Glutamatergic neuron (in vitro differentiated cells): ENCODE measurements at places on chromosomes 1 and 21. TPM values are rescaled to one million over a fixed set of nuclear protein-coding genes. Genes with fewer than 3 reads are reported as not detected.

Gene KCNA10
- not detected for total RNA-seq

Gene NBPF6
- not detected for total RNA-seq

Gene ANKRD34A
- total RNA-seq = 0.59 TPM

Gene CYP4A22
- 0.17 TPM for total RNA-seq

Gene TFF2
- total RNA-seq = not detected

Gene LELP1
- not detected for total RNA-seq

Gene HOOK1
- 2.1 TPM for total RNA-seq

Gene SLC25A34
- 4.1 TPM for total RNA-seq

Gene KRTAP19-1
- total RNA-seq = not detected

Gene VAMP3
- total RNA-seq = 21.3 TPM

Gene AADACL3
- not detected for total RNA-seq

Gene EPHX1
- 60.4 TPM for total RNA-seq

Gene EXO5
- 11.9 TPM for total RNA-seq

Gene EXTL1
- total RNA-seq = 2.6 TPM

Gene MMP23B
- 162 TPM for total RNA-seq

Gene PLA2G2D
- not detected for total RNA-seq
